Activated gamma-delta T cell treated with anti-CD3 and anti-CD28 coated beads, Interleukin-2, amount 50 U/mL, for 16 hours (primary cell): ENCODE measurements at places on chromosomes 4 and X.

GRCh38 chrX:26352891-26353430 is 137.0 kb downstream of the MAGEB5 start:
- no peak for DNase-seq

- DNase-seq, result no peak
Observed at GRCh38 chr4:164906368-164906767, 29.4 kb downstream of the APELA start.

DNA sequence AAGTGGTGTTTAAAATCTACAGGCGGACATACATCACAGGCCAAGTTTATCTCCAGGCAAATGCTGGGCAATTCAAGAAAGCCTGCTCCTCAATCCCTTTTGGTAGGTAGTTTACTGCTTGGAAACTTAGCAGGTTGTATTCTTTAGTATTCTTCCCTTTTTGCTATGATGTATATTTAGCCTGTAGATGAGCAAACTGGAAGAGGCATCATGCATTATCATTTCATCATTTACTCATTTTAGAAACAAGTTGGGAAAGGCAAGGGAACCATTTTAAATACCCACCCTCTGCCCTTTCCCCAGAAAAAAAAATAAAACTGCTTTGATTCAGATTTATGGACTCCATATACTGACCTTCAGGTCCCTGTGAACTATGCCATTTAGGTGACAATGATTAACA is 213.2 kb downstream of the CAMK2D start:
- no peak for DNase-seq

DNA sequence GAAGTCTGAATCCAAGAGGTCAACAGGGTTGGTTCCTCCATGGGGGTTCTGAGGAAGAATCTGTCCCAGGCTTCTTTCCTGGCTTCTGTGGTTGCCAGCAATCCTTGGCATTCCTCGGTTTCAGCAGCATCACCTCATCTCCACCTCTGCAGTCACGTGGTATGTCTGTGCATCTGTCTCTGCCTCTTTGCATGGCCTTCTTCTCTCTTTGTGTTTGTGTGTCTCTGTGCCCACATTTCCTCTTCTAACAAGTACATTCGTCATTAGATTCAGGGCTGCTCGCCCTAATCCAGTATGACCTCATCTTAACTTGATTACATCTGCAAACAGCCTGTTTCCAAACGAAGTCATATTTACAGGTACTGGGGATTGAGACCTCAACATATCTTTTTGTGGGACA is 114.0 kb downstream of the BCOR start:
- no peak for DNase-seq

GRCh38 chr4:40530961-40531635 is 98.6 kb downstream of the RBM47 start:
- no peak for DNase-seq

- no peak for DNase-seq
Observed at GRCh38 chrX:66193821-66194220, 29.8 kb downstream of the HEPH start.

DNA sequence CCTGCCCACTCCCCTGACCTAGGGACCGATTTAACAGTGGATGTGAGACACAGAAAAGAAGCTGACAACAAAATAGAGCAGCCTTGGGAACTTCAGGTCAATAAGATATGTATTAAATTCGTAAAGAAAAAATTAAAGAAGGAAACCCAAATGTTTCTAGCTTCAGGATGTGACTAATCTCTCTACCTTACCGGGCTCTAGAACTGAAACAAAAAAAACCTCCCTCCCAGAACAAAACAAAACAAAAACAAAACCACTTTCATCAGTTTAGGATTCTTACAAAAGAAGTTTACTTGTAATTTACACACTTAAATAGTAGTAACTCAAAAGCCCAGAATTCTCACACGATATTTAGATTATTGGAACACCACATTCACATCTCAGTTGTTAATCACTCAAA is 185.8 kb upstream of the RPS6KA3 start:
- no peak for DNase-seq

GRCh38 chrX:16458208-16458607 is 191.8 kb upstream of the S100G start:
- DNase-seq, result no peak

- no peak for DNase-seq
Observed at GRCh38 chrX:98065151-98065550, 1181.4 kb downstream of the RPA4 start.

- DNase-seq, result no peak
Observed at GRCh38 chrX:11566789-11567188, 98.9 kb downstream of the ARHGAP6 start.

GRCh38 chr4:42473071-42473684 is 75.9 kb downstream of the SHISA3 start:
- DNase-seq, result no peak

DNA sequence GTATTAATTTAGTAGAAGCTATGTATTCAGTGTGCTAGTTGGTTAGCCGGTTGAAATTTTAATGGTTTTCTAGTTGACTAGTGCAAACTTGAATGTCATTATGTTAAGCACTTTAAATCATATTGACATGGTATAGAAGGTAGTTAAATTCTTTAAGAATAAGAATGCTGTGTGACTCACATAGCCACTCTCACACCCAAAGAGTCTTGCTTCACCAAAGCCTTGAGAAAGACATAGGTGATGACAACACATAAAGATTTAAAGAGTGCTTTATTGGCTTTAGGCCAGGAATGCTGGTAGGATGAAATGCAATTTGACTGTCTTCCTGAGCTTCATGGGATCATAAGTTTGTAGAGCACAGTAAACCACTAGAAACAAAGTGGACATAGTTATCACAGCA is 85.3 kb downstream of the DCAF8L2 start:
- DNase-seq, result no peak

- no peak for DNase-seq
Observed at GRCh38 chr4:128227991-128228571, 59.5 kb downstream of the PGRMC2 start.

DNA sequence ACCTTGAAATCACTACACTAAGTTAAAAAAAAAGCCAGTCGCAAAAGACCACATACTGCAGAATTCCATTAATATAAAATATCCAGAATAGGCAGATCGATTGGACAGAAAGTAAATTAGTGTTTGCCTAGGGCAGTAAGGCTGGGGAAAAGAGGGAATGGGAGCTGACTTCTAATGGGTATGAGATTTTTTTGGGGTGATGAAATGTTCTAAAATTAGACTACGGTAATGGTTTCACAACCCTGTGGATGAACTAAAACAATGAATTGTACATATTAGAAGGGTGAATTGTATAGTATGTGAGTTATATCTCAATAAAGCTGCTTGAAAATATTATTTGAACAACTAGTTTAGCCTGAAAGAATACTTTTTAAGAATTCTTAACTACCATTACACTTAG is 6.7 kb upstream of the GPRIN3 start:
- DNase-seq, result no peak

- no peak for DNase-seq
Observed at GRCh38 chr4:70676554-70677090, 10.3 kb upstream of the JCHAIN start.

- no peak for DNase-seq
Observed at GRCh38 chr4:37268319-37268718, 23.8 kb downstream of the NWD2 start.

GRCh38 chr4:109072595-109072994 is 229.9 kb downstream of the COL25A1 start:
- no peak for DNase-seq

DNA sequence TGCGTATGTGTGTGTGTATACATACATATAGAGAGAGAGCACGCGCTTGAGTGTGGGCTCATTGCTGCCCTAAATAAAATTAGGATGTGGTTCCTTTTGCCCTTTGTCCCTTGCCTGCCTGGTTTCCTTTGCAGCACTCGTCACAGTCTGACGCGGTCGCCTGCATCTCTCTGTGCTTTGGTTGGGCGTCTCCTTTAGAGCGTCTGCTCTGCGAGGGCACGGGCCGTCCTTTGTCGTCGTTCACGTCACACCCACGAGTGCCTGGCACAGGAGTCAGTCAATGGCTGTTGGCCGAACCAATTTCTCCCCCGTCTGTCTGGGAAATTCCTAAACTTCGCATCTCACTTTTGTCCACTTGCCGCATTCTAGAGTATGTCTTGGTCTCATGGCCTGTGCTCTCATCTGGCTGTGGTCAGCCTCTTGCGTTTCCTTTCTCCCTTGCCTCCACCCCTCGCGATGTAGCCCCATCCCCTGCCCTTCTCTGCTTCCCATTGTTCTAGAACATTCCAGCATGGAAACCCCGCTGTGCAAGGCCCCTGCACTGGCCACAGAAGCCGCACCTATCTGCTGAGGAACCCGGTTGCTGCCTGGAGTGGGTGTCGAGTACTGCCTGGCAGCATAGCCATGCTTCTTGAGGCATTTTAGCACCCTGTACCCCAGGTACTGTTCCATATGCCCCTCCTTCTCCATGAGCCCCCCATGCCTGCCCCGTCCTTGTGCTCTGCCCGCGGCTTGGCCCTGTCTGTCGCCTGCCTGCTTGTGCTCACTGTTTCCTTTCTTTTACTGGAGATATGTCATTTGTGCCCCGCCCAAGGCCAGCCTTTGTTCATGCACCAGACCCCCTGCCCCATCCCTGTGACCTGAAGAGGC is 8.0 kb downstream of the MAEA start:
- DNase-seq, result no peak

GRCh38 chr4:89305028-89305427 is 2.6 kb downstream of the GPRIN3 start:
- DNase-seq, result no peak

DNA sequence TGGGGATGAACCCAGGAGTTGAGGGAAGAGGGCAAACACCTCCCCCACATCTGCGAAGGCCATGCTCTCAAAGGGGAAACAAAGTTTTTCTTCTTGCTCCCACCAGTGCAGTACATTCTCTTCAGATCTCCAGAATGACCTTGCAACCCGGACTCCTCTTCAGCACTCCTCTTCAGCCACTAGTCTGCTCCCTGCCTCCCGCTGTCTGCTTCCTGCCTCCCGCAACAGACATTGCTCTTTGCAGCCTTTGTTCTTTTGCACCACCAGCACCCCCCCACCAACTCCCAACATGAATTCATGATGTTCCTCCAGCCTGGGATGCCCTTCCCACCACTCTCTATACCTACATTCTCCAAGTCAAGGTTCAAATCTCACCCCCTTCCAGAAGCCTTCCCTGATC is 32.1 kb downstream of the UTP14A start:
- DNase-seq, result no peak

DNA sequence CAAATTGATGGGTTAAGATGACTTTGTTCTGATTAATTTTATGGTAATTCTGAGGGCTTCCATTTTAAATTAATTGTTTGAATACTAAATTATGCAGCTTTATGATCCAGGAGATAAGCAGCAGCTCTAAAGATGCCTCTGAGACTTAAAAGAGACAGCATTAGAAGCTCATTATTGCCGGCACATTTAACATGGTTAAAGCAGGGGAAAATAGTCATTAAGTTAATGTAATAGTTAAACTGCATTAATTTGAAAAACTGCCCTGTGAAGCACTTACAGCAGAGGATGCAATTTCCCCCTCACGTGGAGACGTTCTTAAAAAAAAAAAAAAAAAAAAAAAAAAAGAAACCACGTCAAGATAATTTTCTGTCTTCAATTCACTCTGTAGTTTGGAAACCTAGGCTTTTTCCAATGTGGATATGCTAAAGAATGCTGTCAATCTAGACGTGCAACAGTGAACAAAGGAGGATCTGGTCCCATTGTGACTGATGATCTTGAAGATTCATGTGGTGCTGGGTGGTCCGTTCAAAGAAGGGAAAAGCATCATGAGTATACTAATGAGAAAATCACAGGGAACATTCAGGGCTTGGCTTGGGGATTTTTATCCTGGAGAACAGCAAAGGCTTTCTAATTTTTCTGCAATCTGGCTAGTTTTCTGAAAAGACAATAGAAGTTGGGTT is 440.6 kb upstream of the HS3ST1 start:
- DNase-seq, result no peak

DNA sequence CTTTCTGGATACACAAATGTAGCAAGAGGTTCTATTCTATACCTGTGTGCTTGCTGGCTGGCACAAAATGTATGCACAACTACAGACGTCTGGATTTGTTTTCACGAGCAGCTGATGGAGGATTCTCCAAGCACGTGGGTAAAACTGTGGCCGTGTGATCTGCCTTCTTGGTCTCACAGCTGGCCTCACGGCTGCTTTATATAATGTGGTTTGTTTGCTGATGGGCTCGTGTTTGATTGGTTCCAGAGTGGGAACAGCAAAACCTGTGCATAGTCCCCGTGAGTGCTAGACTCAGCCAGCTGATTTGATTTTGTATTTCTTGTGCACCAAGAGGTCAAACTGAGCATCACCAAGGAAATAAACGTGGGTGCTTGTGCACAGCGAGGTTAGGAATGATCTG is 262.6 kb upstream of the RPS6KA3 start:
- no peak for DNase-seq

DNA sequence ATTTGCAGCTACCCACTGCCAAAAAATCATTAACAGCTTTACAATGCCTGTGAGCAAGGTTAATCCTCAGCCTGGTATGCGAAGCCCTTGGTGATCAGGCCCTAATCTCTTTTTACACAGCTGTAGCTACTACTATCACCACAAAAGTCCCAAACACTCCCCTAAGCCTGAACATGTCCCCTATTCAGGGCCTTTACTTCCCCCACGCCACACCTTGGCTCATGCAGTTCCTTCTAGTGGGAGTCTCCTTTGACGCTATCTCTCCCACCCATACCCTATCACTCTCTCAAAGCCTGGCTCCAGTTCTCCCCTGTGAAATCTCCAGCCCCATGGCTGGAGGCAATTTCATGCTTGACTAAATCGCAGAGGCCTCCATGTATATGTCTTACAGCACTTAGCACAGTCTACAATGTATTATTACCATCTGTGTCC is 90.6 kb upstream of the CBR4 start:
- no peak for DNase-seq

GRCh38 chr4:154344686-154345085 is 146.9 kb downstream of the DCHS2 start:
- DNase-seq, result no peak
